Tibial nerve (tissue), 4 donors: ENCODE measurements at places on chromosomes 3 and 15.
A peak's percentile ranks its signal among the peaks of the same experiment; 100 is the strongest.

GRCh38 chr15:72790302-72790910 lies 6.8 kb upstream of the ADPGK start:
- DNase-seq: no peak

GRCh38 chr3:46353647-46354410 lies at the start of gene CCR2:
TSS of gene CCR2 (plus strand) at chr3:46354111. CDS start at chr3:46357528, 3,417 bp downstream.
- no peak for DNase-seq

DNA sequence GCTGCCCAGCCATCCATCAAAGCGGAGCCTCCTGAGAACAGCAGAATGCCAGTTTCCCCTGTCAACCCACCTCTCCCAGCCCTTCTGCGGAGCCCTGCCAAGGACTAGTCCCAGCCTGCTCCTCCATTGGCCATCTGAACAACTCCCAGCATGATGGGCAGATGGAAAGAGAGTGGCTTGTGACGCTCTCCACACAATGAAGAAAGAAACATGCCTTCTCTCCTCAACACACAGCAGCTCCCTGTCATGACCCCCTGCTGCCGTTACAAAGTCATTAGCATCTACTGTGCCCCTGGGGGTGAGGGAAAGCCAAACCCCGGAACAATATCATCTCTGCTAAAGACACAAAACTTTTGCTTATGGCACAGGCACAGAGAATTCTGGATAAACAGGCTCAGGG lies 33.6 kb downstream of the MECOM start:
- no peak for DNase-seq

- DNase-seq: no peak
Observed at GRCh38 chr15:73965758-73966113, 26.4 kb downstream of the STOML1 start.

DNA sequence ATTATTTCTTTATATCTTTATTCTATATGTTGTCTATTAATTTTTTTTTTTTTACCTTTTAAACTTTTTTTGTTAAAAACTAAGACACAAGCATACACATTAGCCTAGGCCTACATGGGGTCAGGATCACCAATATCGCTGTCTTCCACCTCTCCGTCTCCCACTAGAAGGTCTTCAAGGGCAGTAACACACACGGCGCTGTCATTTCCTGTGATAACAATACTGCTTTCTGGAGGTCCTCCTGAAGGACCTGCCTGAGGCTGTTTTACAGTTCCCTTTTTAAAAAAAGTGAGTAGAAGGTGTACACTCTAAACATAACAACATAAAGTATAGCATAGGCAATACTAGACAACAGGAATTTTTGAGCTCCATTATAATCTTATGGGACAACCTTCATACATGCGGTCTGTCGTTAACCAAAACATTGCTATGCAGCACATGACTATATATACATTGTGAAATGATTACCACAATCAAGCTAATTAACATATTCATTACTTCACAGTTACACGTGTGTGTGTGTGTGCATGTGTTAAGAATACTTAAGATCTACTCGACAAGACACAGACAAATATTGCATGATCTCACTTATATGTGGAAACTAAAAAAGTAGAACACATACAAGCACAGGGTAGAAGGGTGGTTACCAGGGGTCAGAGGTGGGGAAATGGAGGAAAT lies 20.8 kb downstream of the RAB6B start:
- DNase-seq: no peak

- DNase-seq: no peak
Observed at GRCh38 chr3:134699721-134700120, 48.9 kb upstream of the KY start.

- DNase-seq: no peak
Observed at GRCh38 chr3:184579513-184579912, 17.9 kb downstream of the EPHB3 start.

GRCh38 chr15:80645494-80646065 lies 49.5 kb upstream of the ABHD17C start:
- no peak for DNase-seq

GRCh38 chr3:114608293-114608692 lies 314.5 kb downstream of the TIGIT start:
- DNase-seq: no peak

DNA sequence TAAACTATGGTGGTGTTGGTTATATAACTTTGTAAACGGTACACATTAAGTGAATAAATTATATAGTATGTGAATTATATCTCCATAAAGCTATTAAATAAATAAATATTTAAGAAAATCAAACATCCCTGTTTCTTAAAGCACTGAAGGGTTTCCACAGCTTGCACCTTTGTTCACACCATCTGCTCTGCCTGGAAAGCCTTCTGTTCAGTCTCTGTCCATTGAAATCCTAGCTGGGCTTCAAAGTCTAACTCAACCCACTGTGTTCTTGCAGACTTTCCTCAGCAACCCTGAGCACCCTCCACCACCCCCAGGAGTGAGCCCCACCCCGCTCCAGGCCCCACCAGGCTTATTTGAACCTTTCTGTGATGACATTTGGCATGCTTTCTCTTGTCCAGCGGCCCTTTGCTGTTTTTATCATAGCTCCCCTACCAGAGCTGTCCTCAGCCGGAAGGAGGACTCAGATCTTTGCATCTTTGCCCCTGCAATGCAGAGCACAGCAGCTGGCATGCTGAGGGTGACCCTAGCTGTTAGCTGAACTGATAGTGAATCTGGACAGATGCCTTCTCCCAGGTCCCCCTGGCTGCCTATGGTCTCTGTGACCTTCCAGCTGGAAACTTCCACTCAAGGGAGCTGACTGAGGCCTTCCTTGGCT lies 105.2 kb downstream of the DAPK2 start:
- no peak for DNase-seq

- no peak for DNase-seq
Observed at GRCh38 chr15:80966431-80967197, 23.0 kb downstream of the MESD start.

GRCh38 chr3:140584549-140584948 lies 93.3 kb upstream of the TRIM42 start:
- DNase-seq: no peak

- DNase-seq: no peak
Observed at GRCh38 chr3:189771842-189772450, 140.8 kb downstream of the TP63 start.

DNA sequence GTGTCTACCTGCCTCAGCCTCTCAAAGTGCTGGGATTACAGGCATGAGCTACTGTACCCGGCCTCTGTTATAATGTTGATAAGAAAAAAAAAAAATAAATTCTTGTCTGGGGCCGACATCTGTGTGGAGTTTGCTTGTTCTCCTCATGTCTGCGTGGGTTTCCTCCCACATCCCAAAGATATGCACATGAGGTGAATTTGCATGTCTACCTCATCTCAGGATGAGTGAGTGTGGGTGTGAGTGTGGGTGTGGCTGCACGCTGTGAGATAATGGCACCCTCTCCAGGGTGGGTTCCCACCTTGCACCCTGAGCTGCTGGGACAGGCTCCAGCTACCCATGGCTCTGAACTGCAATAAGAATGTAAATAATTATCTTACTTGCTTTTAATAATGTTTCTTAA lies 25.9 kb upstream of the UACA start:
- DNase-seq: no peak

GRCh38 chr15:96339619-96340347 lies 9.3 kb downstream of the NR2F2 start:
- no peak for DNase-seq

DNA sequence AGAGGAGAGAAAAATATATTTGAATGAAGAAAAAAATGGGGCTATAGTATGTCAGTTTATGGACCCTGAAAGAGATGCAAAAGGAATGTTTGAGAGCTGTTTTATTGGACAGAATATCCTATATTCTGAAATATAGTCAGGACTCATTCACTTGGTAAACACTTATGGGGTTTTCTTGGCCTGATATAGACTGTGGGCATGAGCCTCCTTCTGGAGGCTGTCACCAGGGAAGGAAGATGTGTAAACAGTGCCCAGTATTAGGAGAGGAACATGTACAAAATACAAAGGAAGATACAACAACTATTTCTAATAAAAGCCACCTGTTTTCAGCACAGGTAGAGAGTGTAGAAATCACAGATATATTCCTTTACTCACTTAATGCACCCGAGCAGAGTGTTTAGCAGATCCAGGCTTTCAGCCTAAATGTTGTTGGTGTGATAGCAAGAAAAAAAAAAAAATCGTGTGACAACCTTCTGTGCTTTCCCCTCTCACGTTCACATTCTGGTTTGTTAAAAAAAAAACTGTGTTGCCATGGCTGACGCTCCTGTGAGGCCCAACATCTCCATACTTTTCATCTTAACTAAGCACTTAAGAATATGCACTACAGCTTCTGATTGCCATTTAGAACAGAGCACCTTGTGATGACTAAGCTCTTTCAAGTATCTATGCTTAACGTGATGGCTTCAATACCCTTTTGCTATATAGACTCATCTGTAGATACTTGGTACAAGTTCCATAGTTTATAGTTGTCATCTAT lies 134.1 kb downstream of the MBNL1 start:
- DNase-seq: no peak

GRCh38 chr3:186551387-186551786 lies 7.2 kb upstream of the CRYGS start:
- no peak for DNase-seq

DNA sequence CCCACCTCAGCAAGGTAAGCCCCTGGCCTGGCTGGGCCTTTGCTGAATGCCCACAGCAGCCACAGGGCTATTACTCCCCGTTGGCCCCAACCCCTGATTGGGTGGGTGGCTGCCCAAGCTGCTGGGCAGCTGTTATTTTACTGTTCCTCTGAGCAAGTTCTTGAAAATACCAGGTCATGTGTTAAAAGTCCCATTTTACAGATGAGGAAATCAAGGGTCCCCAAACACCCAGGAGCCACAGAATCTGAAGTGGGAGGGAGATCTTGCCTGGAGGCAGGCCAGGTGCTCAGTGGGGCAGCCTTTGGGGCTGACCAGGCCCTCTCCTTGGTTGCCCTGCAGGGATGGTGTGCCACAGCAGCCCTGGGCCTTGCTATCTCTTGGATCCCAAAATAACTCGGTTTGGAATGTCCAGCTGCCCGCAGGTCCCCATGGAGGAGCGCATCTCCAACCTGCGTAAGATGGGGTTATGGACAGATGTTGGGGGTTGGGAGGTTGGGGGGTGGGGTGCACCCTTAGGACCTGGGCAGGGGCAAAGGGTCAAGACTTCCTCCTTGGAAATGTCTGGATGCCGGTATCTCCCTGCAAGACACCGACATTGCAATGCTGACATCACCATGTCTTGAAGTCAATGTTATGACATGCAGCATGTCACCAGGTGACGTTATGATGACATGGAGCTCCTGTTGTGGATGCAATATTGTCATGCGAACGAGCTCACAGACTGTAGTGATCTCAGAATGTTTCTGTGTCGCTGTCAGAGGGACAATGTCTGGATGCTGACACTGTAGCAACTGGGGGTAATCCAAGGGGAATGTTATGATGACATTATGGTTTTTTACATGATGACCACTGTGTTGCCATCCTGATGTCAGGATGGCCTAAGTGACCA lies 13.3 kb upstream of the CSPG4 start:
- DNase-seq: peak; percentile 7

- no peak for DNase-seq
Observed at GRCh38 chr3:69458803-69459365, 73.0 kb upstream of the FRMD4B start.
